ENCODE measurements at places on chromosomes 7 and 10.
A peak's percentile ranks its signal among the peaks of the same experiment; 100 is the strongest.

- no peak for DNase-seq
Measured at GRCh38 chr10:77090381-77091356, 546.9 kb downstream of the KCNMA1 start.

DNA sequence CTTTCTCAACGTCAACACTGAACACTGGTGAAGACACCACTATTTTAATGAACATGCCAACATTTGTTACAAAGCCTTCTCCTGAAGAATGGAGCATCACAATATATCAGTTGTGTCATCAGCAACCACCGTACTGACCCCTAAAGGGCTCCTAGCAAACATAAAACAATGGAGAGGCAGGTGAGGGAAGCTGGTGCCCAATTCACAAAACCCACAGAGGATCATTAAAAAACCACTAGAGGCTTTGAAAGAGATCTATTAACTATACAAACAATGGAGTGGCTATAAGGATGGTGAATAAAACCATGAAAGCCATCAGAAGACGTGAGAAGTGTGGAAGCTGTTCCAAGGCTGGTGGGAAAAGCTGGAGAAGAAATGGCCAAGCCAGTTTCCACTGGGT, 150.8 kb downstream of the FAM107B start:
- DNase-seq = no peak

DNA sequence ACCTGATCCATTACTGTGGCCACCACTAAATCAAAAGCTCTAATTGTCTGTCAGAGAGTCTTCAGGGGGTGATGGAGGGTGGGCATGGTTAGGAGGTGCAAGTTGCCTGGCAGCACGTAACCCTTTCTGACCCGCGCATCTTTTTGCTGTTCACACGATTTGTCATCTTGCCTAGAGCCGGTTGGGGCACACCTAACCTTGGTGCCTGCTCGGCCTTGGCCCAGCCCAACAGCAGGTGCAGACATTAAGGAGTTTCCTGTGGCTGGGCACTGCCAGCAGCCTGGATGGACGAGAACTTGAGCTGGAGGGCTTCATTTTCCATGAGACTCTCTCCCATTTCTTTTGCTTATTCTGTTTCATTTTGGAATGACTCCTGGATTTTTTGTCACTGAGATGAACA, 41.0 kb upstream of the PTF1A start:
- DNase-seq = no peak

GRCh38 chr7:75906991-75907667, 7.8 kb upstream of the POR start:
- DNase-seq = no peak

- DNase-seq = no peak
Measured at GRCh38 chr10:127449490-127449889, 99.6 kb upstream of the NPS start.

DNA sequence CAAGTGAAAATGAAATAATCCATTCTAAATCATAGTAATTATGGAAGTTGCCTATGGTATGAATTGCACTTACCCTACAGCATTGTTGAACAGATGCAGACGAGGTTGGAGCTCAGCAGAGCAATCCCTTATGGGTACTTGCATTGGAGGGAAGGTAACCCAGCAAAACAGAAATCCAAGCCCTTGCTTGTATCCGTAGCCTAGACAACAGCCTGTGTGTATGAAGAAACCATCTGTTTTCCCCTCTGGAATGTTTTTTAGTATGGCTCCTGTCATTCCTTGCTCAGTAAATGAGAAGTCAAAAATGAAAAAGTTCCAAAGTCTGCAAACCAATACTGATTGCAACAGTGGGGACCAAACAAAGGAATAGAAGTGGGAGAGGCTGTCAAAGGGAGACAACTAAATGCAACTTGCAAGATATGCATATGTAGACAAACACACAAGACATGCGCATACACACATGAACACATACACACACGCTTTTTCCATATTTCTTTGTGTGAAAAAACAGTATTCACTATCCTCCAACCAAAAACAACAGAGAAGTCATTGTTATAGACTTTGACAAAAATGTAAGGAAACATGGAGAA, 260.8 kb downstream of the DYNC1I1 start:
- DNase-seq = no peak

DNA sequence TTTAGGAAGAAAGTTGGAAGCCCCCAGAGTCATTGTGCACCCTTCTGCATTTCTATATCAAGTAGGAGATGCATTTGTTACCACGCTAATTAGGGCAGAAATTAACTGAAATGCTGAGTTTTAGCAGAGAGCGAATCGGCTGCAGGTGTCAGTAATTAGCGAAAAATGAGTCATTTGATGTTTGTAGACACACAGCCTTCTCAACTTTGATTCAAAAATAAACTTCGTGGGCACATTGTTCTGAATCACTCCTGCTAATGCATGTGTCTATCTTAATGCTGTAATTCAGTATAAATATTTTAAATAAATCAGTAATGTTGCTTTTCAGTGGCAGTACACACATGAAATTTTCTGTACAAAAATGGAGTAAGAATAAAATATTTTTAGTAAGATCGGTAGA, 109.5 kb upstream of the CARD11 start:
- no peak for DNase-seq

GRCh38 chr10:101322266-101323108, 31.5 kb upstream of the BTRC start:
- DNase-seq = no peak

DNA sequence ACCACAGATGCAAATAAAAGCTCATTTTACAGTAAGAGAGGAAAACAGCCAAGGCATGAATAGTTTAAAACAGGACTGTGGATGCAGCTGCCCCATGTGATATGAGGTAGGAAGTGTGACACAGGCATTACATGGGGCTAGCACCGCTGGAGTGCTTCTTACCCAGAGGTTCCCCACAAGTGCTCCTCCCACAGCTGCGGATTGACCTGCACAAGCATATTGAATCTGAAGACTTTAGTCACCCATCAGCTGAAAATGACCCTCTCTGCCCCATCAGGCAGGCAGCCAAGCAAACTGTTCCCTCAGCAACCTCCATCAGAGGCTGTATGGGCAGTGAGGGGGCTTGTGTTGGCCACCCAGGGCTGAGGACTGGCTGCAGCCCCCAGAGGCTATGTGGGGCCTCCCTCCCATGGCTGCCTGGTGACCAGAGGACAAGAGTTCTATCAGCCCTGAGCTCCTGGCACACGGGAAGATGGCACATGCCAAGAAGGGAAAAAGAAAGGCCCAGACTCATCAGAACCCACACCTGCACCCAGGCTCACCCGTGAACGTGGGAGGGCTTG, 98.7 kb downstream of the TCERG1L start:
- no peak for DNase-seq

GRCh38 chr7:66779669-66780409, 39.3 kb downstream of the RABGEF1 start:
- no peak for DNase-seq

GRCh38 chr7:90720984-90721760, 125.1 kb downstream of the CDK14 start:
- DNase-seq = peak; percentile 67

- no peak for DNase-seq
Measured at GRCh38 chr10:113911839-113912238, 57.4 kb downstream of the NHLRC2 start.

DNA sequence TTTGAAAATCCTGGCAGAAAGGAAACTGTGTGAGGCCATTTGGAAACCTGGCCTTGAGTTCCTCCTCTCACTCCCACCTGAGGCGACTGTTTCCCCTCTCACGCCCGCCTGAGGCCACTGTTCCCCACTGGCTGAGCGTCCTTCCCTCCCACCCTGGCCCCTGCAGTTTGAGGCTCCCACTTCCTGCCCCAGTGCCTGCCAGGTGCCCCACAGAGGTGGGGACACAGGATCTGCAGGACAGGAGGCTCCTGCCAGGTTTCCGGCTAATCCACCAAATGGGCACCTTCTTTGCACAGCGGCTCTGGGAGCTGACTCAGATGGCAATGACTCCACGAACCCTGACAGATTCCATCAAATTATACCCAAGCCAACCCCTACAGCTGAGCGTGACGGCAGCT, 24.3 kb upstream of the LARP4B start:
- DNase-seq = no peak

- DNase-seq = no peak
Measured at GRCh38 chr10:43131906-43132305, 6.3 kb upstream of the CSGALNACT2 start.

DNA sequence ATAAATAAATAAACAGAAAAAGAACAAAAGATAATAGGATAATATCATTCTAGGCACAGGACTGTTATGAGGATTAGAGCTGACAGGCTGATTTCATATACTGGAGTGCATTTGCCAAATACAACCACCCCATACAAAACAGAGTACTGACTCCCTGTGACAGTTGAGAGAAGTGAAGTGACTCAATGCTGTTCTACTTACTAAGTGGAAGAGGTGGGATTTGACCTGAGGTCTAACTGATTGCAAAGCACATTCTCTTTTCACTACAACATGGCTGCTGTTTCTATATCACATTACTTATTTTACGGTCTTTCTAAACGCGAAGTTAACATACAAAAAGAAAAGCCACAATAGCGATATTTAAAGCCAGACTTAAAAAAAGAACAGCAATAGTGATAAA, 51.4 kb downstream of the ITGB1 start:
- DNase-seq = no peak

GRCh38 chr10:102433619-102434046, 1.3 kb upstream of the CUEDC2 start:
- DNase-seq = no peak

- DNase-seq = no peak
Measured at GRCh38 chr10:51139176-51139575, 64.9 kb downstream of the PRKG1 start.
